ENCODE measurements at places on chromosomes 7 and 10.

DNA sequence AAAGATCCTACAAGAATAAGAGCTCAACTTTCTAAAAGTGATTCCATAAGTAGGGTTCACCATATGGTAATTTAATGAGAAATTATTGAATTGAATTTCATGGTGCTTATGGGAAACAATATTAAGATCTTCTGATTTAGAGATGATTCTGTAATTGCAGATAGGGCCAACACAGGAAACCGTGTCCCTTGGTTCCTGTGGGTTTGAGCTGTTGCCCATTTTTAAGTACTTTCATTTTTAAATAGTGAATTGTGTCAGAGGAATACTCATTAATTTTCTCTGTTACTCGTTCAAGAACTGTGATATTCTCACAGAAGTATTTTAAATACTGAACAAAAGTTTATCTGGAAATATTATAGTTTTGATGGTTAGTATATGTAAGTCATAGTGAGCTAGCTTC, 129.2 kb downstream of the SRI start:
- DNase-seq: no peak

GRCh38 chr10:86936661-86937501, 20.5 kb downstream of the MMRN2 start:
- no peak for DNase-seq

DNA sequence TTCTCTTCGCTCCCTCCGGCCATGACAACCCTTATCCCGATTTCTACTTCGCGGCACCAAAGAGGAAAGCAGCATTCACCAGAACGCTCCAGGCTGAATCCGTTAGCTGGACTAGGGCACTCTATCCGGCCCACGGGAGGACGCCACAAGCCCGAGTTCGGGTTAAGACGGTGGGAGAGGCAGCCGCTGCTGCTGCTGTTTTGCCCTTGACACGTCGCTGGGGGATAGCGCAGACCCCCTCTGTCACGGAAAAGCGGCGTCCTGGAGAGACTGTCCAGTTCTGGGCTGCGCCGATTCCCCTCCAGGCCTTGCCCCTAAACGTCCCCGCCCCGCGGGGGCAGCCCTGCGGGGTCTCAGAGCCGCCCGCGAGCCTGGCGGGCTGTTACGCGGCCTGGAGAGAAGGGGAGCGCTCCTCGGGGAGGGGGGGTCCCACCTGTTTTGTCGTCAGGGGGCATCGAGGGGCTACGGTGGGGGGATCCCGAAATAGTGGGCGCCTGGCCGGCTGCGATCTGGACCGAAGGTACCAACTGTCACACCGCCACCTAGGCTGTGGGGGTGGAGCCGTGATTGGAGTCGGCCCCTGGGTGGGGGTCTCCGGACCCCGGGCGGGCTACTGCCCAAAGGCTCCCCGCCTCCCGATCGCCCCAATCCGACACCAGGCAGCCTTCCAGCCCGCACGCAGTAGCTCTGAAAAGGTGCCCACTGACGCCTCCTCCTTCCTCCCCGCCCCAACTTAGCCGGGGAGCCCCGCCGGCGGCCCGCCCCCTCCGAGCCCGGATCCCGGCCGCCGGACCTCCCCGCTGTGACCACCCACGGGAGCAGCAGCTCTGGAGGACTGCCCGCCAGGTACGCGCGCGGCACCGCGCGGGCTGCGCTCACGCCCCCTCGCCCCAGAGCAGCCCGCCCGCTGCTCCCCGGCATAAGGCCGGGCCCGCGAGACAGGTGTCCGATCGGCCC, 772 bp downstream of the SGMS1 start:
- peak; percentile 9 for DNase-seq

DNA sequence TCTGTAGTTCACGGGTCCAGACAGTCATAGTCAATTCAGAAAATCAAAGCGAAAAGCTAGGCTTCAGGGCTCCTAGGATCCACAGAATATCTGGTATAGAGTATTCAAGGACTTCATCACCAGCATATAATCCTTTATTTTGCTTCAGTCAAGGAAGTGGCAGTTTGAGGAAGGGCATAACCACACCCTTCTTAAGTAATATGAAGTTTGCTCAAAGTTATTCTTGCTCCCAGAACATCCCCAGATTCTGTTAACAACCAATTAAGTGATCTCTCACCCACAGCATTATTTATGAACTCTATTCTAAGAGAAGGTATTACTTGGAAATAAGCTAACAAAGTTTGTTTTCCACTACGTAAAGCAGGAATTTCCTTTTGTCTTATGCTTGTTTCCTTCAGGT, 13.2 kb downstream of the CWF19L1 start:
- no peak for DNase-seq

DNA sequence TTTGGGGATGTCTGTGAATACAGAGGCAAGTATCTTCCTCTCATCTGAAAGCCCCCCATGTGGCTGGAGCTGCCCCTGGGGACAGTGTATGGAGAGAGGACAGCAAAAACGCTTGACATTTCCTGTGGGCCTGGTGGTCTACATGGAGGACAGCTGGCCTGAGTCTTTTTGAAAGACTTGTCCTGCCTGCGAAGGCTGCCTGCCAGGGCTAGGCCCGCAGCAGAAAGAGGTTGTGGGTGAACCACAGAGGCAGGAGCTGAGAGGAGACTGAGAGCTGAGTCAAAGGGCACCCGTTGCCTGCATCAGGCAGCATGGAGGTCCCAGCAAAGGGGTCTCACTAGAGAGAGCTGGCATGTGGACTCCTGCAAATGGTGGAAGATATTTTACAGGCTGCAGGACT, 66.4 kb downstream of the KAT6B start:
- no peak for DNase-seq

GRCh38 chr7:36870625-36871354, 146.5 kb upstream of the AOAH start:
- no peak for DNase-seq

DNA sequence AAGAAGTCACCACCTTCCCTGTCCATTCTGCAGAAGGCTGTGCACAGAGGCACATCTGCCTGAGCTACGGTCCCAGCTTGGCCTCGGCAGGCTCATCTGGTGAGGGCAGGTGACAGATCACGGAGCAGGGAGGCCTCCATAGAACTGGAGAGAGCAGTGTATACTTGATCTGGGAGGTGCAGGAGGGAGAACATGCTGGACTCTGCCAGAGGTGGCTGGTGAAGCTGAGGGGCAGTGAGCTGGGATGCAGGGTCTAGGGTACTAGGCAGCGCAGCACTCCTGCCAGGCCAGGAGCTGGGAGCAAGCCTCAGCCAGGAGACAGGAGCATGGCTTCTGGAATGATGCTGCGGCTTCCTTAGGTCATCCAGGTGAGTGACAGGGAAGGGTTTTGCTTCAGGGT, 553.0 kb downstream of the TCERG1L start:
- DNase-seq: no peak

- DNase-seq: no peak
Observed at GRCh38 chr7:7505915-7506314, 29.8 kb downstream of the COL28A1 start.

DNA sequence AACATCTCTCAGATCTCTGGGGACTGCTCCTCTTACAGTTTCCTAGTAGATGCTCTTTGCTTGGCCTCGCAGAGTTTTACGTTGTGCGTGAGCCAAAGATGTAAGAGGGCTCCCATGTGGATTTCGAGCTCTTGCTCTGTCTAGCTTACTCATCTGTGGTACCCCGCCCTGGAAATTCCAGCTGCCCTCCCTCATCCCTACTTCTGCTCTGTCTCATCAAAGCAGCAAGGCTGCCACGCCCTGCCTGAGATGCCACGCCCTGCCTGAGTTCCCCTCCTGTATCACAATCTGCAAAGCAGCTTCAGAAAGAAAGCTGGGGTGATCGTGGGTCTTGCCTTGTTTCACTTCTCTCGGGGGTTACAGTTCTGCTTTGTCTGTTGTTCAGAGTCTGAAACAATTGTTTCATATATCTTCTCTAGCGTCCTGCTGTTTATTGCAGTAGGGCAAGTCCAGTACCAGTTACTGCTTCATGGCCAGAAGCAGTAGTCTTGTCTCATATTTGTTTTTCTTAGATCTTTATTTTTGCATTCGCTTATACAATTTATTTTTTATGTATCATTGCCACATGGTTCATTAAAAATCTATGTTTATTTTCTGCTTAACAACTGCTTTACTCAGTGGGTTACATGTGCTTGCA, 36.1 kb upstream of the CCNY start:
- peak; percentile 20 for DNase-seq

- DNase-seq: no peak
Observed at GRCh38 chr10:106873770-106874603, 290.5 kb downstream of the SORCS1 start.

DNA sequence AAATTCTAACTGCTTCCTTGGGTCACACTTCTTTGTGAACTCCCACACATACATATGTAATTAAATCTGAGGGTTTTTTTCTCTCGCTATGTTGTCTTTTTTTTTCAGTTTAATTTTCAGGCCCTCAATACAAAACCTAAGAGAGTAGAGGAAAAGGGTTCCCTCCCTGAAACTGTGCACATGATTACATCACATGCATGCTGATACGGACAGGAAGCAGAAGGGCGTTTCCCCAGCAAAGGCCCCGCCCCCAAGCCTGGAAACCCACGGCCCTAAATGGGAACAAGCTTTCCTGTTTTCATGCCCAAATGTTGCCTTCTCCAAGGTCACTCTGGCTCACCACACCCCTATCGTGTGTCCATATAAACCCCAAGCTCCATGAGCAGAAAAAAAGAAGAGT, 115.4 kb downstream of the TEX36 start:
- DNase-seq: no peak

DNA sequence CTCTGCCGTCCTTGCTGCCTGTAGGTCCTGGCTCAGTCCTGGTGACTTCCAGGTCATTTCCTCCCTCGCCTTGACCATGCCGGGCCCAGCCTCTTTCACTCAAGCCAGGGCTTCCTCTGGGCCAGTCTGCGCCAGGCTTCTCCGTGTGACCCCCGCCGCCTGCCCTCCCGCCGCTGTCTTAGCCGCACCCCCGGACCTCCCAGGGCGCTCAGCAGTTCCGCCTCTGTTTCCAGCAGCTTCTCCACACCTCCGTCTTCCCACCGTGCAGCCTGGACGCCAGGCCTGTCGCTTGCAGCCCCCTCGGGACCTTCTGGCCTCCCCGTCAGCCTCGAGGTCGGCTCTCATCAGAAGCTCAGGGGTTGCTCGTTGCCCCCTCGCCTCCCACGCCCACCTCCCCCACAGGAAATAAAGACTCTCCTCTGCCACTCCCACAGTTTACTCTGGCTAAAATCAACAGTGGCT, 123.0 kb upstream of the FZD8 start:
- no peak for DNase-seq

DNA sequence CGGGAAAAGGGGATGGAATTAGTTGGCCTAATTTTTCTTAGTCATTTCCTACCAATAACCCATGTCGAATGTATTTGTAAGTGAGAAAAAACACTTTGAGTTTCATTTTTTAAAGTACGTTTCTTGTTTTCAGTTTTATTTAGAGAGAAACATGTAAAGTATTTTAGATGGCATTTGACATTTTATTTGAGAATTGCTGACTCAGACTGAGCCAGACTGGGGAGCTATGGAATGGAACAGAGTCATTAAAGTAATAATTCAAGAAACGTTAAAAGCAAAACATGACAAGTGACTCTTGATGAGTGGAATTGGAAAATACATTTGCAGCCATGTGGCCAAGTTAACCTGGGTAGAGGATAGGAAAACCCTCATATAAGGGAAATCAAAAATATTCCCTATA, 286.1 kb upstream of the NPSR1 start:
- DNase-seq: no peak

GRCh38 chr7:131090188-131090587, 237.5 kb upstream of the MKLN1 start:
- DNase-seq: no peak

GRCh38 chr10:61732629-61733278, 70.0 kb downstream of the CABCOCO1 start:
- DNase-seq: no peak

DNA sequence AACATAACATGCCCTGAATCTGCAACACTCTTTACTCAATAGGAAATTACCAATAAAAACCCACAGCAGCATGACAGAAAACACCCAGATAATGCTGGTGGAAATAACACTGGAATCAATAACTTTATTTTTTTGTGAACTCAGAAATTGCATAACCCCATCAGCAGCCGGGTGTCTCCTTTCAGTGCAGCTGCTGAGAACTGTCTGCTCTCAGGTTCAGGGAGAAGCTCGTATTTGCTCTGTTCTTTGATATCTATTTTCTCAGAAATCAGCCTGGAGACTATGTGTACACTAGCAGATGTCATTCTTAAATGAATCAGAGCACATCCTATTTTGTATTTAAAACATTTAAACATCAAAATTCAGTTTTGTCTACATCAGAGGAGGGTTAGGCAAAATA, 506.0 kb downstream of the POM121L12 start:
- no peak for DNase-seq

DNA sequence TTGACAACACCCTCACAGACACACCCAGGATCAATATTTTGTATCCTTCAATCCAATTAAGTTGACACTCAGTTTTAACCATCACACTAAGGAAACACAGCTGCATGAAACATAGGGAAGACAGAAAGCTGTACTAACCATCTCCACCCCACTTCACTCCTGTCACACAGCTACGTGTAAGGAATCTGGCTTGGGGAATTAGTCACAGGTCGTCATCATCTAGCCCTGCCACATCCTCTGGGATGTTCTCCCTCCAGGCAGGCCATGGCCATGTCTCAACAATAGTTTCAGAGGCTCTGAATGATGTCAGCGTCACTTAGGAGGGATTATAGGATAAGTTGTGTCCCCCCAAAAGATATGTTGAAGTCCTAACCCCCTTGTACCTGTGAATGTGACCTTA, 10.8 kb upstream of the SEMA3C start:
- DNase-seq: no peak

DNA sequence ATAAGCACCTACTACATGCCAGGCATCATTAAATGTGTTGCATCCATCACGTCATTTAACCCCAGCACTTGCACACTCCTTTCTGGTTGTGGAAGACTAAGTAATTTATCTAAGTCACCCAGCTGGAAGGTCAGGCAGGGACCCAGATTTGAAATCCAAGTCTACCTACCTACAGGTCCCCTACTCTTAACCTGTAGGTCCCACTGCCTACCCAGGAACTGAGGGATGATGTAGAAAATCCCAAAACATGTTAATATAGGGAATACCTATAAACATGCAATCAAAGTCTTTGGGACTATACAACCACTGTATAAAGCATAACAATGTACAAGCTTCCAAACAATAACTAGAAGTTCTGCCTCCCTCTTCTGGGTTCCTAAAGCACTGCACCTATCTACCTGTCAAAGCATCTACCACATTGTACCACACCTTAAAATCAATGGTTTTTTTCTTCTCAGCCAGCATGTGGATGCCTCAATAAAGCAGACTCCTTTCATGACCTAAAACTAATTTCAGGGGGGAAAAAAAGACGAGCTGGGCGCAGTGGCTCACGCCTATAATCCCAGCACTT, 5.6 kb downstream of the IL6 start:
- DNase-seq: no peak

GRCh38 chr7:98282703-98283102, 1.2 kb downstream of the BRI3 start:
- DNase-seq: no peak

DNA sequence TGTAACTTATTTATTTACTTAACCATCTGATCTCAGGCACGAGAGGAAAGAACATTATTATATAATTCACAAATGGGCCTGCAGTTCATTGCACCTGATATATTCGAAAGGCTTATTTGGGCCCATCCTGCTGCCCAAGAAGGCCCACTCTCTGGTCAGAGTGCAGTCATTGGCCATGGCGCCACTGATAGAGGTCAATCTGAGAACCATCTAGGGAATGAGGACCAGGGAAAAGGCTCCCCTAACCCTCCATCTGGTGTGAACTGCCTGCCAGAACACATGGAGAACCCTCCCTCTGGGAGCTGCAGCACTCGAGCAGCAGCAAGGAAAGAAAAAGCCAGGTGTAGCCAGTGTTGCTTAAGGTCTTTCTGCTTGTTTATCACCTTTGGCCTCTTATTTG, 136.6 kb downstream of the REEP3 start:
- DNase-seq: no peak

GRCh38 chr10:80938903-80939302, 401.2 kb downstream of the SH2D4B start:
- DNase-seq: no peak

- no peak for DNase-seq
Observed at GRCh38 chr7:39529582-39529981, 36.6 kb upstream of the YAE1 start.

All from H4 (cell line).